ENCODE measurements at places on chromosomes 16 and 17.

- peak; percentile 49 for DNase-seq
Measured at GRCh38 chr17:45314741-45315647, 1.8 kb downstream of the MAP3K14 start.

- DNase-seq, result no peak
Measured at GRCh38 chr16:89847051-89847939, 19.0 kb downstream of the SPIRE2 start.

DNA sequence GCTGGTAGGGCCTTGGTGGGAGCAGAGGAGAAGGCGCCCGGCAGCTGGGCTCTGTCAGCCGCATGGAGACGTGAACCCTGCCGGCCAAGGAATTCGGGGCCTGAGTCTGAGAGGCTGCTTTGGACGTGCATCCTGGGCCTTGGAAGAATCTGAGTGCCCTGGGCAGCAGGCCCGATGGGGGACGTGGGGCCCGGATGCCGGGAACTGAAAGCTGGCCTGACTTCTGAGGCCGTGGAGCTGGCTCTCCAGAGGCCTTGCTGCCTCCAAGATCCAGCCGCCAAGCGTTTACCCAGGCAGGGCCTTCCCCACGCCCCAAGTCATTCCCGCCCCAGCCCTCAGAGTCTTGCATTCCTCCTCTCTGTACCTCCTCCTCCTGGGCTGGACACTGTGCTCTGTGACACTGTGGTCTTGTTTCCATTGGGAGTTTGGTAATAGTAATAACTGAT lies 37.2 kb downstream of the NKD1 start:
- DNase-seq, result no peak

DNA sequence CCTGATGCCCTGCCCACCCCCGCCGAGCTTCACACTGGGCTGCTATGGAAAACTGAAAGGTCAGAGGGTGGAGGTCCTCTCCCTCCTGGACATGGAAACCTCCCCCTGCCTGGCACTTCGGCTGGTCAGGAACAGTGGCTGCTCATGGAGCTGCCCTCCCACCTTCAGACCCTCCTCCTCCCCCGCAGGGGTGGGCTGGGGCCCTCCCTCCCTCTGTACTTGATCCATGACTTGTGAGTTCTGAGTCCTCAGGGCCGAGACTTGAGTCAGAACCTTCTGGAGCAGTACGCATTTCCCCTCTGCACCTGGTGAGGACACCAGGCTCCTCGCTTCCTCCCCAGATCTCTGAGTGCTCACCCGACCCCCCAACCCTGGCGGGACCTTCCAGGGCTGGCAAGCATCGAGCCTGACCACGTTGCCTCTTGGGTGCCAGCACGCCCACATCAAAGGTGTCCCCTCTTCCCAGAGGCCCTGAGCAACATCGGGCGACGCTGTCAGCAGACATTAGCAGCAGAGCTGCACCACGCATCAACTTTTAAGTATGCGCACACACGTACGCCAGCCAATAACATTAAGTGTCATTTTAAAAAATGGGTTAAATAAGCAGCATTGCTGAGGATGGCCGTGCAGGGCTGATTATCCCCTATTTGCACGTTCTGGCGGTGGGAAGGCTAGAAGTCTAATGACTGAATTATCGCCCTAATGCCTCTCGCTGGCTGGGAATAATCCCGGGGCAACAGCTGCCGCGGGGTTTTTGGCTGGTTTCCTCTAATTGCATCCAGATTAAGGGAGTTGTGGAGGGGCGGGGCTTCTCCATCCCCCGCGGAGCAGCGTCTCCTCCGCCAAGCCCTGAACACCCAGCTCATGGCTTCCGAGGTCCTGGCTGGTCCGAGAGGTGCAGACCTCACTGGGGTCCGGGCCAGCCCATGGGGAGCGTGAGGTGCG lies 98.0 kb downstream of the TBC1D16 start:
- no peak for DNase-seq

DNA sequence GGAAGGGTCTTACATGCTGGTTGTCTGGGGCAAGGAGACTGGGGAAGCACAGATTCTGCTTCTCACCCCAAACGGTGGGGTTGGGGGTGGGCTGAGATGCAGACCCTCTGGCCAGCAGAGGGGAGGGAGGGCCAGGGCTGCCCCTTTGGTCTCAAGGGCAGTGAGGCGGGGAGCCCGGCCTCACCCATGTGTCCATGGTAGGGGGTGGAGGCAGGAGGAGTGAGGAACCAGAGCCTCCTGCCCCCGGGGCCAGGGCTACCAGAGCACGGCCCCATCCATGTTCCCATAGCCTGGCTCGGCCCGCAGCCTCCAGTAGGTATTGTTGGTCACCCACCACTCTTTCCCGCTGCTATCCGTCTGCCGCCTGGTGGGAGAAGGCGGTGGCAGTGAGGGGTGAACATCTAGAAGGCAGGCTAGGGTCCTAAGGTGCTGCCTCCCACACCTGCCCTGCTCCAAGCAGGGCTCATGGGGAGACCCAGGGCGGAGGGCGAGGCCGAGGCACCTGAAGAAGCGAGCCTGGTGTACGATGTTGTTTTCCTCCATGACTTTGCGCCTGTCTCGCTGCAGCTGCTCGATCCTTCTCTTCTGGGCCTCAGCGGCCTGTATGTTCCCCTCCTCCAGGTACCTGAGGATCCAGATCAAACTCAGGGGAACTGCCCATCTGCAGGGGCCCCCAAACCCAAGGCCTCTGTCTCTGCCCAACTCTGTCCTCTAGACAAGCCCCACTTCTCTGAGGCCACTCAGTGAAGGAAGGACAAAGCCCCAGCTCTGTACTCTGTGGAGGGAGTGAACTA lies 13.4 kb downstream of the OSBPL7 start:
- DNase-seq, result no peak

- no peak for DNase-seq
Measured at GRCh38 chr16:79130616-79131015, 469.9 kb downstream of the MAF start.

- DNase-seq, result no peak
Measured at GRCh38 chr16:72894293-72895151, 153.4 kb downstream of the ZFHX3 start.

DNA sequence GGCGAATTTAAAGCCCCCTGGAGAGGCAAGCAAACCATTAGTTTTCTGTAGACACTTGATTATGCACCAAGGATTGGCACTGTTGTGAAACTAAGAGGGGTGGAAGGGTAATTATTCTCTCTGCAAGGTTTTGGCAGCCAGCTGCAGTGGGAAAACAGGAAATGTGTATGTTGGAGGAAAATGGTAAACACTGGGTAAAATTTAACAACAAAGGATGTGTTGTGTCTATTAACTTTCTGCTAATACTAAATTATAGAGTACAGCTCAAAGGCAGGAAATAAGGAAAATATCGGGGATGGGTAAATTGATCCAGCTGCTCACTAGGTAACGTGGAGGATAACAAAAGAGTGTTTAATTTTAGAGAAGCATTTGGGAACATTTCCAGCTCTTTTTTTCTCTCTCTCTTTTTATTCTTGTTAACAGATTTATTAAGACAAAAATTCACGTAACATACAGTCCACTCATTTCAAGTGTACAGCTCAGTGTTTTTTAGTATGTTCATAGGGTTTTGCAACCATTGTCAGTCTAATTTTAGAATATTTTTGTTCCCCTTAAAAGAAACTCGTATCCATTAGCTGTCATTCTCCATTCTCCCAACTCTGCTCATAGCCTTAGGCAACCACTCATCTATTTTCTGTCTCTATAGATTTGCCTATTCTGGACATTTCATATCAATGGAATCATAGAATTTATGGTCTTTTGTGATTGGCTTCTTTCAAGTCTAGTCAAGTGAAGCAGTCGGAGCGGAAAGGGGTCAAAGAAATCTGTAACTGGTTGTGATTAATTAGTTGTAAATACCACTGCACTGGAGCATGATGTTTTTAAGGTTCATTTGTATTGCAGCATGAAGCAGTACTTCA lies 41.8 kb downstream of the TANGO6 start:
- no peak for DNase-seq

- DNase-seq, result no peak
Measured at GRCh38 chr16:68772030-68772681, 35.1 kb downstream of the CDH1 start.

- DNase-seq, result no peak
Measured at GRCh38 chr16:24671455-24671954, 57.9 kb upstream of the TNRC6A start.

GRCh38 chr16:79808731-79809130 lies 208.2 kb upstream of the MAF start:
- DNase-seq, result no peak

- no peak for DNase-seq
Measured at GRCh38 chr16:54286366-54287130, at the start of gene IRX3. TSS of gene IRX3 (minus strand) at chr16:54286787. CDS start at chr16:54286050, 737 bp downstream.

GRCh38 chr16:47713225-47713595 lies 252.1 kb downstream of the PHKB start:
- DNase-seq, result no peak

DNA sequence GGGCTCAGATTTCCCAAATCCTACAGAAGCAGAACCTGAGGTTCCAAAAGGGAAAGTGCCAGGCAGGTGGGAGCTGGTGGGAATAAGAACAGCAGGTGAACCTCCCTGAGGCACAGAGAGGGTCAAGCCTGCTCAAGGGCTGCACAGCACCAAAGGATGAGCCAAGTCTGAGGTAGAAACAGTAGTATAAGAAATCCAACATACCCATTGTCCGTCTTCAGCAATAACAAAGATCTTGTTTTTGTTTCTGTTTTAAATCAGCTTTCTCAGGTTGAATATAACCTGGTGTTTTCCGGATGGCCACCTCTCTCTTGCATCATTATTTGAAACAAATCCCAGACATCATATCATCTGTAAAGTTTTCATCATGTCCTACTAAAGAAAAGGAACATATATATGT lies 10.6 kb upstream of the CES3 start:
- DNase-seq, result no peak
